ENCODE measurements at places on chromosomes 6 and 20. TPM values are rescaled to one million over a fixed set of nuclear protein-coding genes. Genes with fewer than 3 reads are reported as not detected.
A peak's percentile ranks its signal among the peaks of the same experiment; 100 is the strongest.

The MYMX gene
- total RNA-seq, result not detected

GRCh38 chr6:149834513-149835481 lies 29.4 kb downstream of the LRP11 start:
- peak; percentile 72 for DNase-seq

- DNase-seq, result no peak
Measured at GRCh38 chr20:59069026-59069425, 26.4 kb upstream of the PRELID3B start.

The CEP85L gene
- 71.1 TPM for total RNA-seq

- DNase-seq, result no peak
Measured at GRCh38 chr6:157405986-157406385, 25.0 kb downstream of the ZDHHC14 start.

The PNRC1 gene
- 667 TPM for total RNA-seq

The RAB23 gene
- total RNA-seq, result 1.6 TPM

The CD83 gene
- total RNA-seq, result 7.0 TPM

DNA sequence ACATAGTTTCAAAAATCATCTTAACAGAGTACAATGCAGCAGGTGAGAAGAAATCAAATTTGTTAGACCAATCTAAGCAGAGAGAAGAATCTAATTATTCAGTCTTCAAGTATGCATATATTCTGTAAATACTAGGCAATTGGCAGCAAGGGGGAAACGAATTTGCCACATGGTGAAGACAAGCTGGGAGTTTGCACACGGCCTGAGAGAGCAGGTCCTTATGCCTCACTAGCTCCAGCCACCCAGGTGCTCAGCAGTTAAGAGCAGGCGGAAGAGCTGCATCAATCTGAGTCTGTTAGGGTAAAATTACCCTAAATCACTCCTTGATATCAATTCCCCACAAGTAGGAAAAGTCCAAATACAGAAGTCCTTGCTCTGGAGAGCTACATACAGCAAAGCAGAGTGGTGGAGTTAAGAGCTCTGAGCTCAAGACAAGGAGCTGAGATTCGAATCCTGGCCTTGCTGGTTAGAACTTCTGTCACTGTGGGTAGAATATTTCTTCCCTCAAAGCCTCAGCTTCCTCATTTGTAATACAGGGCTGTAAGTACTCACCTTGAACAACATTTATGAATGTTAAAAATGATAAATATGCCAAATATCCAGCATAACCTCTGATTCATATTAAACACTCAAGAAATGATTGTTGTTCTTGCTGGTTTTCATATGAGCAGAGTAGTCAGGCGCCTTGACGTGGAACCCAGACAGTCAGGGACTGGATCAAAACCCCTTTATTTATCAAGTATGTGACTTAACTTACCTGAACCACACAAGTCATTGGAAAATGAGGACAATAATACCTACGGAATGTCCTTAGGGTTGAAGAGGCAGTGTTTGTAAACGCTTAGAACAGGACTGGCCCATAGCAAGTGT lies 444.2 kb downstream of the CDH26 start:
- no peak for DNase-seq

GRCh38 chr6:15375638-15376290 lies 129.9 kb downstream of the JARID2 start:
- DNase-seq, result no peak

GRCh38 chr6:3348821-3349220 lies 90.1 kb downstream of the PSMG4 start:
- DNase-seq, result no peak

GRCh38 chr20:50191065-50191543 lies 474 bp downstream of the CEBPB start:
- peak; percentile 70 for DNase-seq

GRCh38 chr6:127343809-127344659 lies 625 bp upstream of the ECHDC1 start:
- no peak for DNase-seq

Data from CD4-positive, alpha-beta memory T cell (primary cell).